H9 (cell line): ENCODE measurements at places on chromosomes 3 and 15.

DNA sequence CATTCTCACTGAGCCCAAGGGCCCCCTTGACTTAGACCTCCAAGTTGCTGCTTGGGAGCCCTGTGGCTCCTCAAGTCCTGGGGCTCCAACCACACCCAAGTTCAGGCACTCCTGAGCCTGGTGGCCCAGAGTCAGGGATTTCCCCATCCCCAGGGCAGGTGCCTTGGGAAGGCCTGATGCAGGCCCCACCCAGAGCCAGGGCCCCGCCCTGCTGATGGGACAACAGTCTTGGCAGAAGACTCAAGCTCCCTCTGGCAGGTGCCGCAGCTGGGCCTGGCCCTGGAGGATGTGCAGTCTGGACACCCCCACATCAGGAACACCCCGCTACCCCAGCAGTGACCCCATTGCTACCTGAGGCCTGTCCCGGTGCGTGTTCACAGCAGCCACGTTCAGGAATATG is 17.7 kb upstream of the SHISA5 start:
- no peak for DNase-seq

DNA sequence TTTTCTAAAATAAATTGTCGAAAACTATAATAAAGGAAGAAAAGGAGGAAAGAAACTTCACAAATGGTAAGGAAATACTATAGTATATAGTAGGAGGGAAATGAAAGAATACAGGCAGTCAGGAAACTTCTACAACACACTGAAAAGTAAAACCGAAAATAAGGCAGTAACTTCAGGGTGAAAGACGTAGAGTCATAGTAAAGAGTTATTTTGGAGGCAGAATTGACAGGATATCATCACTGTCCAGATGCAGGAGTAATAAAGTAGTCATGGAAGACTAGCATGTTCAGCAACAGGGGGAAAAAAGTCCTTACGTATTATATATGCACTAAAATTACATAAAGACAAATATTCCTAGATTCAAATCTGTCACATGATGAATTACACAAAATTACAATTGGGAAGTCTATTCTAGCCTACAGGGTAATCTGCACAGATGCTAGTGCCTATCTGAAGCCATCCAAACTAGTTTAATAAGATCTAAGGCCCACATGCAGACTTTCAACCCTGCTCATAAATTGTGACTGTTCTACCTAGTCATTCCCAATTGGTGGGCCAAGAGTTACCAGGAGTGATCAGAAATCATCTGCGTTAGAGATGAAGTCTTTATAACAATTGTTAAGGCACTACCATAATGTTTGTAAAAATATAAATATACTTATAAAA is 14.0 kb downstream of the VPS13C start:
- DNase-seq = no peak

GRCh38 chr3:32283304-32283703 is 44.8 kb downstream of the CMTM8 start:
- no peak for DNase-seq

DNA sequence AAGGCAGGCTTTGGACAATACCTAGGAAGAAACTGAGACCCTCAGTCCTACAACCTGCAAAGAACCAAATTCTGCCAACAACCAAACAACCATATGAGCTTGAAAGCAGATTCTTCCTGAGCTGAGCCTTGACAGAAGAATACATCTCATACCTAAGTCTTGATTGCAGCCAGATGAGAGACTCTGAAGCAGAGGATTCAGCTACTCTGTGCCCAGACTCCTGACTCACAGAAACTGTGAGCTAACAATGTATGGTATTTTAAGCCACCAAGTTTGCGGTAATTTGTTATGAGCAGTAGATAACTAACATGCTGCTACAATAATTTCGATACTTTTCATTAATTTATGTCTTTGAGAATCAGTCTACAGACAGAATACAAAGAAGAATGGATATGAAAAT is 325.1 kb upstream of the CBLB start:
- no peak for DNase-seq

GRCh38 chr3:189507856-189508255 is 123.3 kb upstream of the TP63 start:
- no peak for DNase-seq

DNA sequence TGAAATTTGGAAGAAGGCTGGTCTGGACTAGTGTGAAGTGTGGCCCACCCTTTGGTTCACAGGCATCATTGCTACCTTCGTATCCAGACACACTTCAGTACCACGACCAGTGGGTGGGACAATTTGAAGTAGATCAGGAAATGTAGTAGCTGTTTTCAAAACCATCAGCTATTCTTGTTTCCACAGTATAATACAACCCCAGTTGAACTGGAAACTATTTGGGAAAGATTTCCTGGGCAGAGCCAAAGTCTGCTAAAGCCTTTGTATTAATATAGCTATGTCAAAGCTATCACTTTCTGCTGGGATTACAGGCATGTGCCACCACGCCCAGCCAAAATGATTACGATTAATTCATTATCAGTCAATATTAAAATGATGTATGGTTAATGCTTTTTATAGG is 298.8 kb upstream of the RASGRP1 start:
- no peak for DNase-seq

- no peak for DNase-seq
Measured at GRCh38 chr15:74137537-74137894, 7.1 kb downstream of the ISLR2 start.

DNA sequence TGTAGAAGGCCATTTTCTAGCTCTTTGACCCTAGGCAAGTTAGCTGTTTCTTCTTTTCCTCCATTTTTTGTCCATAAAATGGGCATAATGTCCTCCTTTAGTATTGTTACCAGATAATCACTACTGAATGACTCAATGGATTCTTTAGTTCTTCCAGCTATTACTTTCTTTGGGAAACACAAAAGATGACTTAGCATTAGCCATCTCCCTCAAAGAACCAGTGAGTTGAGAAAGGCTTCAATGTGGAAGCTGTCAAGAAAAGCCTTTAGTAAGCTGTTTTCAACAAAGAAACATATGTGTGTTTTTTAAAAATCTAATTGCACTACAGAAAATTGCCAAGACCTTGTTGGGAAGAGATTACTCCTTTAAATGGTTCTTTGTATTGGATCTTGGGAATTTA is 135.7 kb downstream of the SLC9A9 start:
- DNase-seq = no peak

DNA sequence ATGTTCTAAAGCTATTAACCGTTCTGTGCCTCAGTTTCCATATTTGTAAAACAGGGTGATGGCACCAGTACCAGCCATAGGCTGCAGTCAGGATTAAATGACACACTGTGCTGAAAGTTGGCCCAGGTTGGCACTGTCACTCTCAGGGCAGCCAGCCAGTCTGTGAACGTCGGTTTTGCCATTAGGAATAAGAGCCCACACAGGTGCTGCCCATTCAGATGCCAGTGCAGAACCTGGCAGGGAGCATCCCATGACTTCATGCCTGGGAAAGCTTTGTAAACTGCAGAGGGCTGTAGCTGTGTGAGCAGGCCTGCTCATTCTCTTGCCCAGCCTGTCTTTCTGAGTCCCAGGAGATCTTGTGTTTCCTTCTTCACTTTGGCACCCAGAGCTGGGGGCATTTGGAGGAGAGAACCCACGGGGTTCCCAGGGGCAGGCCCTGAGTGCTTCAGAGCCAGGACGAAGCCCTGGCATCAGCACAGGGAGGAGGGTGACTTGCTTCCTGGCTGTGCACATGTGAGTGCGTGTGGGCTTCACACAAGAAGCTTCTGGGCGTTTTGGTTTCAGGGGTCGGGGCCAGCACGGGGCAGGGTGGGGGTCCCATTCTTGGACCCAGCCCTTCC is 46.9 kb downstream of the ZNF710 start:
- no peak for DNase-seq

DNA sequence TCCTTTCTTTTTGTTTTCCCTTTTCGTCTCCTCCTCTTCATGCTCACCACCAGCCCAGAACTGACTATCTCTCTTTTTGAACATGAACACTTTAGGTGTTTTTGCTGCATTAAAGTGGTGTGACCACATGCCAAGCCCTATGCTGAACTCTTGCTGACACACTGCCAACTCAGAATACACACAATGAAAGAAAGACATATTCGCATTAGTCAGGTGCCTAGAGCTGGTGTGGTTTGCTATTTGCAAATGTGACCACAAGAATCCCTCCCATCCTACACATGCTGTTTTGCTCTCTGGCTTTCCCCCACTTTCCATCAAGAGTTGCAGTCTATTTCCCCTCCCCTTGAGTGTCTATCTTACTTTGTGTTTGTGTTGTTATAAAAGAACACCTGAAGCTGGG is 967.8 kb upstream of the CFAP20DC start:
- DNase-seq = no peak
